ENCODE measurements at places on chromosomes 3 and 15.

DNA sequence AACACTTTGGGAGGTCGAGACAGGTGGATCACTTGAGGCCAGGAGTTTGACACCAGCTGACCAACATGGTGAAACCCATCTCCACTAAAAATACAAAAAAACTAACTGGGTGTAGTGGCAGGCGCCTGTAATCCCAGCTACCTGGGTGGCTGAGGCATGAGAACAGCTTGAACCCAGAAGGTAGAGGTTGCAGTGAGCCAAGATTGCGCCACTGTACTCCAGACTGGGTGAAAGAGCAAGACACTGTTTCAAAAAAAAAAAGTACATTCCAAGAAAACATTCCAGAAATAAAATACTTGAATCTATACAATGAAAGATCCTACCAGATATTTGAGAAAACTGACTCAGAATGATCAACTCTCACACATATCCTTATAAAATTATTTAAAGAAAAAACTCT, 30.4 kb downstream of the TFDP2 start:
- DNase-seq = no peak

GRCh38 chr15:52427804-52428203, 100.9 kb downstream of the MYO5A start:
- peak; percentile 64 for DNase-seq

DNA sequence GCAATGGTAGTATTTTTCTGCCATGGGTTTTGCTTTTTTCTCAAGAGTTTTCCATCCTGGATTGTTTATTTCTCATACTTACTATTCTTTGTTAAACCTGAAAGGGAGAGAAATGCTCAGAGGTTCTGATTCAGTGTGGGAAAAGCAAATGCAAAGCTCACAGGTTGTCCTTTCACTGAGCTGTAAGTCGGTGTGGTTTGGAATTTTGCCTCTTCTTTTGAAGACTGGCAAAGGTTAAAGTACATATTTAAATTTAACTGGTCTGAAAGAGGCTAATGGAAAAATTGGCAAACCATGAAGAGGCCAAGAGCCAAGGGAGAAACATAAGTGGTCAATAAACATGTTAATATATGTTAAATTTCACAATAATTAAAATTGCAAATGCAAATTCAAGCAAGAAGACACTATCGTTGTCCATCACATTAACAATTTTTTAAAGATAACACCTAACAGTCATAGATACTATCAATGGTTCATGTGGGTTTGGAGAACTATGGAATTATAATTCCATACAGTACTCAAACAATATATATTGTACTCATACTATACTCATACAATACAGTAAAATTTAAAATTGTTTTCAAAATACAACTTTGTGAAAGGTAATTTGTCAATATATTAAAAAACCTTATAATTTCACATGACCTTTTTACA, 246.8 kb upstream of the STT3B start:
- no peak for DNase-seq

DNA sequence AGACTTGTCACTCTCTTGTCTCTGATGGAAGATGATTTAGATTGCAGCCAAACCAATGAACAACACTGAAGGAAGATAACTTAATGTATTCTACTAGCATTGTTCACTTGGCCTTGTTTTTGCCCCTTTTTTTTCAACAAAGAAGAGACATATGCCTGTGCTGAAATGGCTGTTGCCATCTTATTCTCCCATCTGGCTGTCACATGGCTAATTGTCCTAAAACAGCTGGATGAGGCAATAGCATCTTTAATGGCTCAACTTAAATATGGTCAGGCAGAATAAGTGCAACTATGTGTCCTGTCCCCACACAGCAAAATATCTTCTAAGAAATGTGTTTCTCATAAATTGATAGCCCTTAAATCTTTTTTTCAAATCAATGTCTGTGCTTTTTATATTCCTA, 576.9 kb downstream of the TUSC7 start:
- no peak for DNase-seq

DNA sequence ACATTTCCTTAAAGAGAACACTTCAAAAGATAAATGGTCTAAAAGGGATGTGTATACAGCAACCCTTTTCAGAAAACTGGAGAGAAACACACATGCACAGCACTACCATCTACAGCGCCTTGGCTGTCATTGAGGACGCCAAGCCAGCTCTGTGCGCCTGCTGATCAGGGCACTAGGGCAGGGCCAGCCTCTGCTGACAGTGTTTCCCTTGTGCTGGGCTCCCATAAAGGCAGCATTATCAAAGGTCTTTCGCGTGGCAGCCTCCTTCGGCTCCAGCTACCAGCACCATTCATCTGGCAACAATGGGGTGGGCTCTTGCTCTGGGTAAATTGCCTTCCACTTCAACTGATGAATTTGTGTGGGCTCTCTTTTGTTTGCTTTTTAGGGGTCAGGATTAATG, 53.4 kb downstream of the LDHAL6B start:
- no peak for DNase-seq
